ENCODE measurements at places on chromosomes 2 and 18. TPM values are rescaled to one million over a fixed set of nuclear protein-coding genes. Genes with fewer than 3 reads are reported as not detected.

The FAM117B gene
- total RNA-seq, result 2.7 TPM

The MPPE1 gene
- 30.5 TPM for total RNA-seq

The SERPINB11 gene
- total RNA-seq, result not detected

The KIAA2012 gene
- not detected for total RNA-seq

The C1QL2 gene
- not detected for total RNA-seq

The ATP6V1C2 gene
- total RNA-seq, result 0.43 TPM

The CAPN13 gene
- not detected for total RNA-seq

The XDH gene
- total RNA-seq, result 3.2 TPM

The SEPTIN10 gene
- total RNA-seq, result 71.4 TPM

Data from tracheal epithelial cell (primary cell).